ENCODE measurements at places on chromosomes 5 and 9.

GRCh38 chr5:95617057-95617456, 2.8 kb upstream of the GPR150 start:
- peak; percentile 79 for DNase-seq

GRCh38 chr5:132457371-132458225, 33.0 kb downstream of the IRF1 start:
- no peak for DNase-seq

DNA sequence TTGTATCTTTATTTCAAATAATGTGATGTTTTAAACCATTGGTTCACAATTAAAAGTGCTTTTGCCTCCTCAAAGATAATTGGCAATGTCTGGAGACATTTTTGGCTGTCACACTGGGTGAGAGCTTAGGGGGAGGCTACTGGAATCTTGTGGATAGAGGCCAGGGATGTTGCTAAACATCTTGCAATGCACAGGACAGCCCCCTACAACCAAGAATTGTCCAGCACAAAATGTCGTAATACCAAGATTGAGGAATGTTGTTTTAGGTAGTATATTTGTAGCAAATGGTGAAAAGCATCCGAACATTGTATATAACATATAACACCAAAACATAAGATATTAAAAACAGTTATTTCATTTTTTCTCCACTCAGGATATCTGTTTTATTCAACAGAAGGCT, 99.8 kb downstream of the SLC44A1 start:
- DNase-seq: no peak

DNA sequence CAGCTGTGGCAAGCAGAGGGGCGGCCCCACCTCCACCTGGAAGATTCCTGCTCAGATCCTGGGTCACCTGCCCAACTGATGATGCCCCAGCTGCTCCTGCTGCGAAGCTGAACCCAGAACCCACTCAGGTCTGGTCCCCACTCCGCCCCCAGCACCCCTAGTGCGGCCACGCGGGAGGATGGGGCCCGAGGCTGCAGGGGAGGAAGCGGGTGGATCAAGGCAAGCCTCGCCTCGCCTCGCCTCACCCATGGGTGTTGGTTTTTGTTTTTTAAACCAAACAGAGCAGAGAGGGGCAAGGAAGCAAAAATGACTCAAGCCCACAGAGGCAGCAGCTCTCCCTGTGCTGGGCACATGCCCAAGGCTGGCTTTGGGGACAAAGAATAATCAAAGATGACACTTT, 23.2 kb downstream of the ABO start:
- no peak for DNase-seq

DNA sequence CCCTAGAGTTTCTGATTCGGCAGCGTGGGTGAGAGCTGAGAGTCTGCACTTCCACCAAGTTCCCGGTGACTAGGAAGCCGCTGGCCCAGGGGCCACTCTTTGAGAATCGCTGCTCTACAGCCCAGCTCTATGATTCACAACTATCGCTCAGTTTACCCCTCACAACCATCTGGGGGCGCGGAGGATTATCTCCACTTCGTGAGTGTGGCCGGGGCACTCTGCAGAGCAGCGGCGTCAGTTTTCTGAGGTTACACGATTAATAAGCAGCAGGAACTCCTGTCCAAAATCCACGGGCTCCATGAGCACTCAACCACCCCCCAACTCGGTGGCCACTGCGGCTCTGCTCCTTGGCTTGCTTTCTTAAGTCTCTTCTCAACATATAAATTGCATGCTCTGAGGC, 19.3 kb downstream of the CORO2A start:
- no peak for DNase-seq

- no peak for DNase-seq
Measured at GRCh38 chr9:131650254-131650653, 89.6 kb downstream of the RAPGEF1 start.

GRCh38 chr9:81588148-81588871, 101.0 kb downstream of the TLE1 start:
- DNase-seq: peak; percentile 97

GRCh38 chr5:25488119-25488518, 843.3 kb upstream of the CDH10 start:
- DNase-seq: no peak

DNA sequence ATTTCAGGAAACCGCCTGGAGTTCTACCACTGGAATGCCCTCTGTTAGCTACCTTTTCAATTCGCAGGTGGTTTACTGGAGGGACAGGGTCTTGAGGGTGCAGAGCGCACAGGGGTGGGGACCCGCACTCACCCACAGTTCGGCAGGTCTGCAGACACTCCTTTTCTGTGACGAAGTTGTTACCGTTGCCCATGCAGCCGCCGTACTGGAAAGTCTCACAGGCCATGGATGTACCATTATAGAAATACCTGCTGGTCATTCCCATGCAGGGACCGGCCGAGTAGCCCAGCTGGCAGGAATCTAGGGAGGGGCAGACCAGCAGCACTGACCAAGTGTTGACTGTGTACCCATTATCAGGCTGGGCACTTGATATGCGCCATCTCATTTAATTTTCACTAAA, 16.8 kb downstream of the AMBP start:
- no peak for DNase-seq

- no peak for DNase-seq
Measured at GRCh38 chr5:76207120-76207519, 123.9 kb downstream of the SV2C start.

DNA sequence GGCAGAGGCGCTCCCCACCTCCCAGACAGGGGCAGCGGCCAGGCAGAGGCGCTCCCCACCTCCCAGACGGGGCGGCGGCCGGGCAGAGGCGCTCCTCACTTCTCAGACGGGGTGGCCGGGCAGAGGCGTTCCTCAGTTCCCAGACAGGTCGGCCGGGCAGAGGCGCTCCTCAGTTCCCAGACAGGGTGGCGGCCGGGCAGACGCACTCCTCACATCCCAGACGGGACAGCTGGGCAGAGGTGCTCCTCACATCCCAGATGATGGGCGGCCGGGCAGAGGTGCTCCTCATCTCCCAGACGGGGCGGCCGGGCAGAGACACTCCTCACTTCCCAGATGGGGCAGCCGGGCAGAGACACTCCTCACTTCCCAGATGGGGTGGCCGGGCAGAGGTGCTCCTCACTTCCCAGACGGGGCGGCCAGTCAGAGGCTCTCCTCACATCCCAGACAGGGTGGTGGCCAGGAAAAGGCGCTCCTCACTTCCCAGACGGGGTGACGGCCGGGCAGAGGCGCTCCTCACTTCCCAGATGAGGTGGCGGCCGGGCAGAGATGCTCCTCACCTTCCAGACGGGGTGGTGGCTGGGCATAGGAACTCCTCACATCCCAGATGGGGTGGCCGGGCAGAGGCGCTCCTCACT, 75.1 kb downstream of the CARTPT start:
- DNase-seq: no peak

DNA sequence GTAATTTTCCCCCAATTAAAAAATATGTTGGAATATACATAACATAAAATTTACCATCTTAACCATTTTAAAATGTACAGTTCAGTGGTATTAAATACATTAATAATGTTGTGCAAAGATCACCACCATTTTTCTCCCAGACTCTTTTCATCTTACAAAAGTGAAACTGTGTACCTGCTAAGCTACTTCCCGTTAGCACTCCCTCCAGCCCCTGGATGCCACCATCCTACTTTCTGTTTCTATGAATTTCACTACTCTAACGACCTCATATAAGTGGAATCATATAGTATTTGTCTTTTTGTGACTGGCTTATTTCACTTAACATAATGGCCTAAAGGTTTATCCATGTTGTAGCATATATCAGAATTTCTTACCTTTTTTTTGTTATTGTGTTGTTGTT, 112.9 kb downstream of the HSPA4 start:
- DNase-seq: no peak

DNA sequence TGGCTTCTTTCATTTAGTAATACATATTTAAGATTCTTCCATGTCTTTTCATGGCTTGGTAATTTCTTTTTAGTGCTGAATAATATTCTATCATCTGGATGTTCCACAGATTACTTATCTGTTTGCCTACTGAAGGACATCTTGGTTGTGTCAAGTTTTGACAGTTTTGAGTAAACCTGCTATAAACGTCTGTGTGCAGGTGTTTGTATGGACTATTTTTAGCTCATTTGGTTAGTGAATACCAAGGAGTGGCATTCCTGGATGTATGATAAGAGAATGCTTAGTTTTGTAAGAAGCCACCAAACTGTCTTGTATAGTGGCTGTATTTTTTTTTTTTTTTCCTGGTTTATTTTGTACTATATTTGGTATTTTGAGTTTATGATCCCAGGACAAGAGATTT, 38.4 kb downstream of the PRRC1 start:
- DNase-seq: no peak

DNA sequence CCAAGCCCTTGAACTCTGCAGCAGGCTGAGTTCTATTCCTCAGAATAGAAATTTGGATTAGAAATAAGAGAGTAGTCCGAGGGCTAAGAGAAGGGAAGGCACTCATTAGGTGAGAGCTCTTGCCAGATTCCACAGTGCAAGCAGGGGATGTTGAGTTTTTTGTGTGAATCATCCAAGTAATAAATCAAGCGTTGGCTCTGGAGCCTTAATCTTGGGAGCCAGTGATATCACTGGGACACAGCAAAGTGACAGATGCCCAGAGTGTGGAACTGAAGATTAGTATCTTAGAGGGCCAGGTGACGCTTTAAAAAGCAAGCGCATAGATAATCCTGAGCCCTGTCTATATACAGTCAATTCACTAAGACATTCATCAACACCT, 60.3 kb downstream of the FOXD1 start:
- DNase-seq: no peak

- DNase-seq: no peak
Measured at GRCh38 chr9:121831869-121832268, 180.4 kb downstream of the DAB2IP start.

- DNase-seq: peak; percentile 83
Measured at GRCh38 chr9:137445275-137445807, 4.2 kb upstream of the ENTPD8 start.

- peak; percentile 48 for DNase-seq
Measured at GRCh38 chr9:97529363-97530076, 28.1 kb downstream of the TMOD1 start.

GRCh38 chr5:154444556-154445421, 1.0 kb upstream of the SAP30L start:
- peak; percentile 28 for DNase-seq

DNA sequence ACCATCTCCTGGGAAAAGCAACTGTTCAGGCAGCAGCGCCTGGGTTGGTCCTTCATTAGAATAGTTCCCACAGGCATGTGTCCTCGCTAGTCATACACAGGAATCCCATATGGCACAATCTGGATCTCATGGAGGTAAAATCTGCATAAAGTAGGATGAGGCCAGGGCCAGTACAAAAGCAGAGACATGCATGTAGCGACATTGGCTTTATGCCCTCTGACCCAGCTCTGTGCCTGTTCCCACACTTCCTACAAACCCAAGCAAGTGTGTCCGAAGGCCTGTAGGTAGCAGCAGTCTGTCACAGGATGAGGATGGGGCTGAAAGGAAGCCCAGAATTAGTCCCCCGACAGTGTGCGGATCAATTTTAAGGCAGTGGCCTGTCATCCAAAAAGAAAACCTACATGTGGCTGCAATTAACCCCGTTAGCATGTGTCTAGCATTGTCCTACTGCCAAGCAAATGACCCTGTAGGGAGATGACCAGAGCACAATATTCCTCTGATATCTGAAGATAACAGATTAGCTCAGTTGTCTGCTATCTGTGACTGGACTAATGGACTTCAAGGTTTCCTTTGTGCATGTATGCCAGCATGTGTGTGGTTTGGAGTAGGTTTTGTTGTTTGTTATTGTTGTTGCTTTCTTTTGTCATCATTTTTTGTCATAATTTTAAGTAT, 178.8 kb downstream of the TMEM161B start:
- no peak for DNase-seq

GRCh38 chr5:122775550-122776542, 966 bp downstream of the SNX2 start:
- peak; percentile 84 for DNase-seq

GRCh38 chr9:35852876-35853865, 17.0 kb downstream of the OR13J1 start:
- no peak for DNase-seq

- DNase-seq: no peak
Measured at GRCh38 chr9:14401911-14402310, 88.0 kb upstream of the NFIB start.

DNA sequence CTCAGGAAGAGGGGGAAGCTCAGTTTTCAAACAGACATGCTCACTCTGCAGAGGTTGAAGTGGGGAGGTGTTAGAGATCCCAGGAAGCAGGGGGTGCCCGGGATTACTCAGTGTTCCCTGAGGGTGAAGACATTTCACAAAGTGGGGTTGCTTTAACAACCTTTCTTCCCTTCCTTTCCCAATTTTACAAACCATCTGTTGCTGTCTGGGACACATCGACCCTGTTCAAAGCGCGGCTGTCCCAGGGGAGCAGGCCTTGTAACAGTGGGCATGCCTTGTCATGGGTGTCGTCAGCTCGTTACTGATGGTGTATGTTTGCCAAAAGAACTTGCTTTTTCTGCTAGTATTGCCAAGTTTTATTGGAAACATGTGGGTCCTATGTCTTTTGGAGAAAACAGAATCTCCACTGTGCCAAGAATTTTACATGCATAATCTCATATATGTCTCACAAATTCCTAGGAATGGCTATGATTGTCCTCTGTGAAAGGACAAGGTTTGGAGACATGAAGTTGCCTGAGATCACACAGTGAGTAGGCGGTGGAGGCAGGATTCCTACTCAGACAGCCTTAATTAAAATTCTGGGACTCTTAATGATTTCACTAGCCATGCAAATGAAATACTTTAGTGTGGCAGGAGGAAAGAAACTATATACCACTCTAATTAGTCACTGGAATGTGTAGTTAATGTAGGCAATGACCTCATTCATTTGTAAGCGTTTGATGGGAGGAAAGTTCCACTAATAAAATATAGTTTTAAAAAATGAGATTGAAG, 198.9 kb downstream of the NXNL2 start:
- peak; percentile 37 for DNase-seq

DNA sequence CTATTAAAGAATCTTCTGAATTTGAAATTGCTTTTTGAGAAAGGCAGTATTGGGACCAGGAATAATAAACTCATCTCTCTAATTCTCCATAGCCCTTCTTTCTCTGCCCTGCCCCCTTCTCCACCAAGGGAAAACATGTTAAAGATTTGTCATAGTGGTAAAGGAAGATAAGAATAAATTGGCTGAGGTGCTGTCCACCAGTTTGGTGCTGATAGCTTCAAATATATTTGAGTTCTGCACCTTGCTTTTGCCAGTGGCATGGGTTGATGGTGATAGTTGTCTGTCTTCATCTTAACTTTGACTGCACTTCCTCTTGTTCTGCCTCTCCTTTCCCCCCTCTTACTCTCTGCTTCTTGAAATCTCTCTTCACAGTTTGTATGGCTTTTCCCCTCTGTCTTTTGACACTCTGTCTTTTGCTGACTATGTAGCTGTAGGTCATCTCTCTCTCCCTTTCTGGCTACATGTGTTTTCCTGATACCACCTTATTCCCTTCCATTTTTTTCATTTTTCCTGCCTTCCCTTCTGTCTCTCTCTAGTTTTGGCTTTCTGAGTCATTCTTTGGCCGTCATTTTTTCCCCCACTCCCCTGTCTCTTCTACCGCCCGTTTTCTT, 56.6 kb downstream of the NDUFS4 start:
- DNase-seq: peak; percentile 7

DNA sequence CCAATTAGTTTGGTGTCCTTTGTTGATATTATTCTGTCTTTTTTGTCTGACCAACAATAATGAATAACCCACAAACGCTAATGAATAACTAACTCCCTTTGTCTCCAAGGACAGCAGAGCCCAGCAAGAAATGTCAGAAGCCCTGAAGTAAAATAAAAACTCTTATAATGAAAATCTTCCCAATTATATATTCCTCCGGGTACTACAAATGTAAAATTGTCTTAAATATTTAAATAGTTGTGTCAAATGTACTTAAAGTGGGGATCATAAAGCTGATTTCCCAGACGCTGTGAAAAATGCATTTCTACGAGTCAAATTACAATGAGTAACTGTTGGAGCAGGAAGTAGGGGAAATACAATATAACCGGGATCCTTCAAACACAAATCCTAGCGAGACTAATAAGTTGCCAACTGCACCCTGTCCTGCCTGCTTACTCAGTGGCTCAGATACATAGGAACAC, 22.3 kb downstream of the GLIS3 start:
- DNase-seq: peak; percentile 78

Measured in lung microvascular endothelial cell (primary cell).